ENCODE measurements at places on chromosomes 7 and 10. TPM values are rescaled to one million over a fixed set of nuclear protein-coding genes. Genes with fewer than 3 reads are reported as not detected.

The ITPRID1 gene
- not detected for total RNA-seq

The NYAP1 gene
- total RNA-seq = 0.95 TPM

The ACTL6B gene
- not detected for total RNA-seq

The APBB1IP gene
- not detected for total RNA-seq

The STOX1 gene
- 1.9 TPM for total RNA-seq

The CH25H gene
- total RNA-seq = not detected

The CALHM1 gene
- total RNA-seq = not detected

GRCh38 chr10:79185067-79185774, 116.5 kb downstream of the ZMIZ1 start:
- no peak for DNase-seq

- DNase-seq = peak; percentile 18
These were observed 248.0 kb downstream of the RPS24 start for GRCh38 chr10:78281627-78282026.

DNA sequence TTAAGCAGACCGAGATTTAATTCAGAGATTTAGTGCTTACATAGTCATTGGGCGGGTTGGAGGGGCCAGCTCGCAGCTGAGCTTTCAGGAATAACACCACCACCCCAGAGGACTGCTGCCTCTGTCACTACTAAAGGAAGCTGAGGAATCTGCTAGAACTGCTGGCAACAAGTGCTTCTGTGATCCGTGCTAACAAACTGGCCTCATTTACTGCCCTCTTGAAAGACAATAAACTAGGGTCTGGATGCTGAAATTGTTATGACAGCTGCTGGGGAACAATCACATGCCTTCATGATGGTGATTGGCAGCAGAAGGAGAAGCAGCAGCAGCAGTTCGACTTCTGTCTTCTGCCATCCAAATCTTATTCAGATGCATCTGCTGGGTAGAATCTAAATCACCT, 285.5 kb upstream of the TAC1 start:
- DNase-seq = no peak

GRCh38 chr10:35874311-35875015, 232.4 kb upstream of the FZD8 start:
- DNase-seq = no peak

- no peak for DNase-seq
These were observed 102.1 kb downstream of the MPP7 start for GRCh38 chr10:28200775-28201174.

DNA sequence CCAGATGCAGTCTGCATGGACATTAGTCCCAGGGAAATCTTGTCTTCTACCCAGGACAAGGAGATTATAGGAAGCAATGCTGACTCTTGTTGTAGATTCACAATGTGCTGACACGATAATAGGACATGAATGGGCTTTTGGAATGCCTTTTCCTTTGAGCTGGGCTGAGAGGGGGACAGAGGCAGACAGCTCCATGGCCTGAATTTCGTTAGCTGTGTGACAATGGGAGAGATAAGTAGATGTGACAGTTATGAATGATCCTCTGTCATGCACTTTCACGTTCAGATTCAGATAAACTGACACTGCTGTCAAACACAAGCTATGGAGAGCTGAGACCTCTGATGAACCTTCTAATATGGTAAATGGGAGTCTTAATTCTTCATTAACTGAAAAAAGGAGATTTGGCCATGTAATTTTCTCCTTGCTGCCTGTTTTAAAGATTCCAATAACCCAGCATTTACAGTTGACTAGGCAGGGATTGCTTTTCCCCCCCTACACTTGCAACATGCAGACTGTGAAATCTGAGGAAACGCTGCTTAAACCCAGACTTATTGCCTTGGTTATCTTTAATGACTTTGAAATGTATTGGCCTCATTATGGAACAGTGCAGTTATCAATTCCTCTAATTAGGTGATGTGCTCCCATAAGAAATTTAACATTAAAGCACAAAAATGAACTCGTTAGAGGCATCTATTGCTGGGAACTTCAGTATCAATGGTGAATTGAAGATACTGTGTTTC, 669.3 kb downstream of the AUTS2 start:
- DNase-seq = no peak

GRCh38 chr10:45371560-45371959, 2.5 kb upstream of the ALOX5 start:
- DNase-seq = no peak

DNA sequence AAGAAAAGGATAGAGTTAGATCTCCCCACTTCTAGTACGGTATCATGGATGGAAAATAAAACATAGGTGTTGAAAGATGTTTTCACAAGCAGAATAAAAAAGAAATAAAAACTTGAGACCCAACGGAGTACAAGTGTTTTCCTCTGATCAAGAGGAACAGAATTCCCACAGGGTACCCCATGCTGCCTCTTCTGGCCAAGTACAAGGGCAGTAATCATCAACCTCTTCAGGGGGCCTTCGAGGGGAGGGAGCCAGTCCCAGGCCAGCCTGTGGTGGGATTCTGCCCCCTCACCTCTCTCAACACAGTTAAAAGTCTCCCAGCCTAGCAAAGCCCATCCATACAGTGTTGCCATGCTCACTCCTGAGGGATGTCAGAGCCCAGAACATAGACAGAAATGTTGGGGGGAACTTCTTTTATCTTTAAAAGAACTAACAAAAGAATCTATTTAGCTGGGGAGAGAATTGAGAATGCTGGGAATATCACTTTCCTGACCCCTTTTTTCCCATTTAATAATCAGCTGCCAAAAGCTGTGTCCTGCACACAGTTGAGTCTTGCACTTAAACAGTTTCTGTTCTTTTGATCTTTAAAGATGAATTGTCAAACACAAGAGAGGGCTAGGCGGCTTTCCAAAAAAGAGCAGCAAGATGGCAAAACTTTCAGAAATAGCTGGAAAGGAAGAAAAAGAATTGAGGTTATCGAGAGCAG, 101.7 kb downstream of the PTN start:
- DNase-seq = no peak

GRCh38 chr10:71128311-71128980, 83.9 kb upstream of the UNC5B start:
- DNase-seq = no peak

DNA sequence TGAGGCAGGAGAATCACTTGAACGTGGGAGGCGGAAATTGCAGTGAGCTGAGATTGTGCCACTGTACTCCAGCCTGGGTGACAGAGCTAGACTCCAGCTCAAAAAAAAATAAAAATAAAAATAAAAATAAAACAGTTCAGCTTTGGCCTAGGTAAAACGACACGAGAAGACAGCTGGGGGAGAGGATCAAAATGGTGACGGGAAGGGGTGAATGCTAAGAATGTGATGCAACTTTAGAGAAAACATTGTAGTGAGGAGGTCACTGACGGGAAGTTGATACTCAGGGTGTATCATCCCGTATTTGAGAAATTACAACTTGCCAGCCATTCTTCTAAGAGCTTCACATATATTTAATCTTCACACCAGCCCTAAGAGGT, 1.1 kb downstream of the NDST2 start:
- no peak for DNase-seq

GRCh38 chr7:65609131-65609530, 235.5 kb downstream of the ZNF92 start:
- DNase-seq = no peak

GRCh38 chr10:52453501-52453900, 139.4 kb downstream of the DKK1 start:
- no peak for DNase-seq

- no peak for DNase-seq
These were observed 39.7 kb upstream of the ZNF32 start for GRCh38 chr10:43688348-43688892.

DNA sequence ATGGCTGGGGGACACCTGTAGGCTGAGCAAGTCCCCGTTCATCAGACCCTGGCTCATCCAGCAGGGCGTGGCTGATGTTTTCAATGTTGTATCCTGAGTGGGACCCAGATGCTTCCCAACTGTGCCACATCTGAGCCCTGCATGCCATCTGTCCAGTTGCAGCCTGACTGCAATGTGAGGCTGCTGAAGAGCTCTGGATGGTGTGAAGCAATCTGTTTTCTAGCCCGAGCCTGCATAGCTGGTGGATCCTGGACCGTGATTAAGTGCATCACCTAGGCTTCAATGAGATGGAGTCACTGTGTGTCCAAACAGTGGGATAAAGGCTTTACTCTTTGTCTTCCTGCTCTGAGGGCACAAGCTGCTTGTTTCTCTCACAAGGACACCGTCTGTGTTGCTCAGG, 99.8 kb downstream of the TCF7L2 start:
- no peak for DNase-seq

DNA sequence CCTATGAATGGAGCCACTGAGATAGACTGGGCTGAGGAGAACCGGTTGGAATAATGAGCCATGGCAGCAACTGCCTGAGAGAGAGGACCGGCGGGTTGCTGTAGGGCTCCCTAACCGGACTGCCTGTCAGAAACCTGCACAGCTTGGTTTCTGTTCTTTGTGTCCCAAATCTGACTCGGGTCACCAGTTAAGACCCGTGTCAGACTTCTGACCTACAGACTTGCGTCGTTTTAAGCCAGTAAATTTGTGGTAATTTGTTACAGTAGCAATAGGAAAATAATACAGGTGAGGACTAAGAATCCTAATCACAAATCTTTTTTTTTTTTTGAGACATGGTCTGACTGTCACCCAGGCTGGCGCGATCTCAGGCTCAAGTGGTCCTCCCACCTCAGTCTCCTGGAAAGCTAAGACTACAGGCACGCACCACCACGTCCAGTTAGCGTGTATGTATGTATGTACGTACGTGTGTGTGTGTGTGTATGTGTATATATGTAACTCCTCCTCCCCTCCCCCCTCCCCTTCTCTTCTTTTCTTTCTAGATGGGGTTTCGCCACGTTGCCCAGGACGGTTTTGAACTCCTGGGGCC, 672 bp upstream of the DDX56 start:
- peak; percentile 44 for DNase-seq

- DNase-seq = no peak
These were observed 16.1 kb upstream of the JMJD1C start for GRCh38 chr10:63481815-63482421.

- no peak for DNase-seq
These were observed 72.2 kb upstream of the TMEM140 start for GRCh38 chr7:135075716-135076115.

- DNase-seq = no peak
These were observed 388 bp downstream of the ECD start for GRCh38 chr10:73167458-73167782.

GRCh38 chr7:4479367-4480039, 202.6 kb upstream of the FOXK1 start:
- no peak for DNase-seq

GRCh38 chr7:138395763-138396162, 64.3 kb upstream of the TRIM24 start:
- no peak for DNase-seq
